Renal pelvis (tissue), 12 donors: ENCODE measurements at places on chromosomes 6 and 20. TPM values are rescaled to one million over a fixed set of nuclear protein-coding genes. Genes with fewer than 3 reads are reported as not detected.

PRR18 gene
- 0.30 TPM for polyA plus RNA-seq

SMOC2 gene
- polyA plus RNA-seq: 24.8 TPM

OLIG3 gene
- polyA plus RNA-seq: not detected

GMPR gene
- 10.8 TPM for polyA plus RNA-seq

TGM2 gene
- 45.5 TPM for polyA plus RNA-seq

ADGRB3 gene
- polyA plus RNA-seq: 3.2 TPM

TSBP1 gene
- polyA plus RNA-seq: 0.11 TPM

CLIC5 gene
- 212 TPM for polyA plus RNA-seq

CCDC28A gene
- polyA plus RNA-seq: 28.6 TPM

MTFR2 gene
- polyA plus RNA-seq: 3.4 TPM

ZNF341 gene
- polyA plus RNA-seq: 3.3 TPM

TM9SF4 gene
- polyA plus RNA-seq: 66.6 TPM

MLN gene
- polyA plus RNA-seq: 1.9 TPM

MOXD1 gene
- 201 TPM for polyA plus RNA-seq

ULBP3 gene
- polyA plus RNA-seq: 9.7 TPM
